ENCODE measurements at places on chromosomes 16 and 17.

DNA sequence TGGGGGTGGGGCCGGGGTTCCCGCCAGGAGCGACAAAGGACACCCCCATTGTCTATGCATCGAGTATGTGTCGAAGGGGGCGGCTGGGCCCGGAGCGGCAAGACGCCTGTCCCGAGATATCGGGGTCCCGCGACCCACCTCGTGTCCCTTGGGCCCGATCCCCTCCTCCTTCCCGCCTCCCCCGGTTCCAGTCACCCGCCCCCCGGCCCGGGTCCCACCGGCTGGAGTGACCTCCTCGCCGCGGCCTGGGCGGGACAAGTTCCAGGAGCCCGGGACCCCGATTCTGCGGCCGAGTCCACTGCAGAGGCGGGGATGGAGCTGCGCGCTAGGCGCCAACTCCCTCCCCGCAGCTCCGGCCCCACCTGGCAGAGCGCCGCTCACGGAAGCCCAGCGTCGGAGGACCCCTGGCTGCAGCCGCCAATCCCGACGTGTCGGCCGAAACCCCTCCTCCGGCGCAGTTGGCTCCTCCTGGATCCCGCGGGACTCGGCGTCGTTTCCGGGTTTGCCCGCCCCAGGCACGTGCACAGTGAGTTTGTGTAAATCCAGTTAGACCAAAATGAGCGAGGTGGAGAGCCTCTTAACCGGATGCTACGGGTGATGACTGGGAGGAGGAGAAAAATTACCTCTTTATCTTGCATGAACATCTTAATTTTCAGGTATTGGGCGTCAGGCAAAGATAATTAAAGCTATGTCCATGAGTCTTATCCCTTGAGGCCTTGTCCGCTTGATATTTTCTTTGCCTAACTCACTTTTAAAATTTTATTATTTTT, at the start of gene NMRAL1:
Gene NMRAL1, minus strand, starts transcription at position 434 of the 770 bp plus-strand sequence. CDS start 493 bp downstream, outside the sequence.
- DNase-seq: peak; percentile 67

GRCh38 chr17:82230609-82231311, 1.9 kb downstream of the SLC16A3 start:
- no peak for DNase-seq

DNA sequence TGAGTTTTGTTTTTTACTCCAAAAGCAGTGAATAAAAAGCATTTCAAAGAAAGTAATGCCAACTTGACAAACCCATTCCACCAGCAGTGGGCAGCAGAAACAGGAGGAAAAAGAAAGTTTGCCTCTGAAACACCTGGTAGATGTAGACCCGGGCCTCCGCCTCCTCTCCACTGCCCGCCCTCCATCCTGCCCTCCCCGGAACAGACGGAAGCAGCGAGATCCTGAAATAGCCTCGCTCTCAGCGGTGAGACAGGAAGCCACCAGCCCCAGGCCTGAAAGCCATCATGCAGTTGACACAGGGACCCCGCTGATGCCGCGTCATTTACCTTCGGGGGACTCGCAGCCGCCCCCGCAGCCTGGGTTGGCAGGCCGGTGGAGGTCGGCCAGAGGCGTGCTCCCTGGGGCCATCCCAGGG, 67.8 kb downstream of the C16orf78 start:
- DNase-seq: peak; percentile 21

DNA sequence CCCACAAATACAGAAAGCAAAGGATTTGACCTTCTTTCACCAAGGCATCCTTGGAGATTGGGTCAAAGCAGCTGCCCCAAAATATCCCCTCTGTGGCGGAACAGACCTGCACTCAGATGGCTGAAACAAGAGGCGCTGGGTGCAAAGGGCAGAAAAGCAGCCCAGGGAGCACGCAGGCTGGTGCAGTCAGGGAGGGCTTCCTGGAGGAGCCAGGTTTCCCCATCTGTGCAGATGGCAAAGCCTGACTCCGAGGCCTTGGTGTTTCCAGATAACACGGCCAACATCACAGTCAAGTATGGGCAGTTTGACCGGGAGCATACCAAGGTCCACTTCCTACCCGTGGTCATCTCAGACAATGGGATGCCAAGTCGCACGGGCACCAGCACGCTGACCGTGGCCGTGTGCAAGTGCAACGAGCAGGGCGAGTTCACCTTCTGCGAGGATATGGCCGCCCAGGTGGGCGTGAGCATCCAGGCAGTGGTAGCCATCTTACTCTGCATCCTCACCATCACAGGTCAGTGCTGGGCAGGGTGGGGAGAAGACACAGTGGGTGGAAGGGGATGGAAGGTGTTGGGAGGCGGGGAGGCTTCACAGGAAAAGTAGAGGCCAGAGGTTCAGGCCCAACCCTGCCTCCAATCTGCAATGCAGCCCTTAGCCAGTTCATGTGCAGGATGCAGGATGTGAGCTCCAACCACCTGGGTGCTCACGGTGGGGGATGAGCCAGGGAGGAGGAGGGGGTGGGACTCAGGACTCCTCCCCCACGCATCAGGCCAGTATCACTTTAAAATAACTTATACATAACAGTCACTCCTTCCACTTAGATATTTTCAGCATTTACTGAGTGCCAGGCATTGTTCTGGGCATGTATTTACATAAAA, 26.4 kb upstream of the BEAN1 start:
- no peak for DNase-seq

DNA sequence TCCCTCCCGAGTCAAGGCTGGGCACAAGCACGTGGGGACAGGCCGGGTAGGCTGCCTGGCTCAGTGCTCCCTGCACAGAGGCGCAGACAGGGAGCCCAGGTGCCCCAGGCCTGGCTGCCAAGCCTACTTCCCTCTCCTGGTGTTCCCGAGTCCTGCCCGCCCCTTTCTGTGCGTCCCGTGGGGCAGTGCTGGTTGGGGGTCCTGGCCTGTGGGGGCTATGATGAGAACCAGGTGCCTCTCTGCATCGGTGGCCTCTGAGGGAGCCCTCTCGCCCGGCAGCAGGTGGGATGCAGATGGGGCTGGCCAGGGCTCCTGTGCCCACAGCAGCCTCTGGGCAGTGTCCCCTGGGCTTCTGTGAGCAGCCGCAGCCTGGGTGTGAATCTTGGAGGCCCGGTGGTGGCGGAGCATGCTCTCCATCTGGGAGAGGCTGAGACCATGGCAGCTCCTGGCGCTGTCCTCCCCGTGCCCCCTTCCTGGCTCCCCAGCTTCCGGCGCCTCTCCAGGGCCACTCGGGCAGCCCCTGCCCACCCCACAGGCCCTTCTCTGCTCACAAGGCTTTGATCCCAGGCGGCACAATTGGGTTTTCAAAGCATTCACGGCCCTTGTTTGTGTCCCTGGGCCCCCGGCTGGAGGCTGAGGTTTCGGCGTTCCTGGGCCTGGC, 7.2 kb downstream of the CENPX start:
- DNase-seq: no peak

GRCh38 chr16:19936441-19936840, 51.8 kb upstream of the GPRC5B start:
- no peak for DNase-seq

GRCh38 chr17:4769628-4770027, 2.1 kb upstream of the TM4SF5 start:
- DNase-seq: no peak

- DNase-seq: no peak
Observed at GRCh38 chr17:44898768-44899073, 524 bp downstream of the EFTUD2 start.

- DNase-seq: no peak
Observed at GRCh38 chr16:89293276-89294143, 76.0 kb downstream of the ZNF778 start.

- no peak for DNase-seq
Observed at GRCh38 chr16:70473446-70474319, 19.3 kb downstream of the FCSK start.

- no peak for DNase-seq
Observed at GRCh38 chr16:51433599-51433998, 282.5 kb upstream of the SALL1 start.

- DNase-seq: no peak
Observed at GRCh38 chr17:66671156-66671555, 163.8 kb upstream of the CACNG5 start.

- no peak for DNase-seq
Observed at GRCh38 chr16:35196313-35196712, 1736.9 kb downstream of the TP53TG3F start.

DNA sequence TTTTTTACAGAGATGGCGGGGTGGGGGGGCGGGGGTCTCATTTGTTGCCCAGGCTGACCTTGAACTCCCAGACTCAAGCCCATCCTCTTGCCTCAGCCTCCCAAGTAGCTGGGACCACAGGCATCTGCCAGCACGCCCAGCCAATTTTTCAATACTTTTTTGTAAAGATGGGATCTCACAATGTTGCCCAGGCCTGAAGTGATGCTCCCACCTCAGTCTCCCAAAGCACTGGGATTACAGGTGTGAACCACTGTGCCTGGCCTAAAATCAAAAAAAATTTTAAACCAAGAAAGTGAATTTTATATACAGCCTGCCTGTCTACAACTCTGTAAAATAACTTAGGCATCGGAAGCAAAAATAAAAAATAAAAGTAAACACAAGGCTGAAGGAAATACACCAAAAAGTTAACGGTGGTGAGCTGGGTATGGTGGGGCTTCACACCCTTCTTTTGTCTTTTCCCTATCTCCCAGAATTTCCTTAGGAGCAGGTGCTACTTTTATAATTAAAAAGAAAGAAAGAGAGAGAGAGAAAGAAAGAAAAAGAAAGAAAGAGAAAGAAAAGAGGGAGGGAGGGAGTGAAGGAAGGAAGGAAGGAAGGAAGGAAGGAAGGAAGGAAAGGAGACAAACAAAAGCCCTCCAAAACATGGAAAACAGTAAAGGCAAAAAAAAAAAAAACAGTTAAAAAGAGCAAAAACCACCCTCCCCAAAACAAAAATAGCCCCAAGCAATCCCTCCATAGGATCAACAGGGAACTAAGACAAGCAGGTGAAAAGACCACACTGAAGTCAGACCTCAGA, 51.4 kb downstream of the TBC1D16 start:
- DNase-seq: no peak

DNA sequence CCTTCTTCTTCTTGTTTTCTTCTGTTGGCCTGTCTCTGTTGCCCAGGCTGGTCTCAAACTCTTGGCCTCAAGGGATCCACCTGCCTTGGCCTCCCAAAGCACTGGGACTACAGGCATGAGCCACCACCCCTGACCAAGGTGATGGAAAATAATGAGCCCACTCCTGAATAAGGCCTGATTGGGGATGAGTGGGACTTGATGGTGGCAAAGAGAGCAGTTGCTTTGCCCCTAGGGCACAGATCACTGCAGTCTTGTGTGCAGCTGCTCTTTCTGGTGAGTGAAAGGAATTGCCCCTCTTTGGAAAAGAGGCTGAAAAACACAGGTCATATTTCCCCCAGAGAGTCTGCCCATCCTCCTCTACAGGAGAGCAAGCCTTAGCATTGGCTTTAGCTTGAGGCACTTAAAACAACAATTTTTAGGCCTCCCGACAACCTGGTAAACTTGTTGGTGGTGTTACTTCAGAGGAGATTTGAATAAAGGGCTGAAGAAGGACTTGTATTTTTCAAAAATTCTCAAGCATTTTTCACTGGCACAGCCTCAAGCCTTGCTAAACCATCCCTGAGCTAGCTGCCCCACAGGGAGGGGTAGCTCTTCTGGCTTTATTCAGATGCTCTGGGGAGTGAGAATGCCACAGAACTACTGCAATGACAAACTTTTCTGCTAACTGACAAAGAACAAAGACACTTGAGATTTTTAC, 6.1 kb upstream of the PDP2 start:
- DNase-seq: no peak

DNA sequence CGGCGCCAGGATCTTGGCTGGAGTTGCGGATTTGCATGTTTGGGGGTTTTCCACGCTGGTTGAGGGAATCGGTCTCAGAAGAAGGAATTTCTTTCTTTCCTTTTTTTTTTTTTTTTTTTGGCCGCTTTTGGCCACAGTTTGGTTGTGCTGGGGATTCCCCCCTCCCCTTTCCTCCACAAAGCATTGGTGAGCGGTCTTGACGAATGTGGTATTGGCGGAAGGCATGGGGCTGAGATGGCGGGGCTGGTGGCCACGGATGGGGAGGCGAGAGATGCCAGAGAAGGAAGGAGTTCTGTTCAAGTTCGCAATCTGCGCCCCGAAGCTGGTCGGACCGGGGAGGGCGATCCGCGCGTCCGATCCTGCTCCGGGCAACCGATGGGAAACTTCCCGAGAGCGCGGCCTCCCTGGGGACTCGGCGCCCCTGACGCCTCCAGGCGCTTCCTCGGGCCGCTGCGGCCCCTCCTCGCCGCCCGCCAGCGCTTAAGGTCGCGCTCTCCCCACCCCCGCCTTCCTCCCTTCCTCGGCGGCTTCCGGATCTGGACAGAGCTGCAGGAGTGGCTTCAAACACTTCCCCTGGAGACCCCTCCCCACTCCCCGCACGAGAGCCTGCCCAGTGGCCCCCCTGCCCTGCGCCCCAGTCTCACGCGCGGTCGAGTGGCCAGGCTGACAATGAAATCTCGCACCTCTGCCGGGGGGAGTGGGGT, 43.2 kb downstream of the RAI1 start:
- DNase-seq: no peak

- no peak for DNase-seq
Observed at GRCh38 chr17:50363217-50364060, 9.5 kb downstream of the MRPL27 start.

Data from activated CD4-positive, CD25-positive, alpha-beta regulatory T cell treated with anti-CD3 and anti-CD28 coated beads, Interleukin-2, amount 50 U/mL, for 16 hours (primary cell).